ENCODE measurements at places on chromosomes 5 and 9.

GRCh38 chr5:123209502-123210027 lies 120.5 kb downstream of the PRDM6 start:
- no peak for DNase-seq

DNA sequence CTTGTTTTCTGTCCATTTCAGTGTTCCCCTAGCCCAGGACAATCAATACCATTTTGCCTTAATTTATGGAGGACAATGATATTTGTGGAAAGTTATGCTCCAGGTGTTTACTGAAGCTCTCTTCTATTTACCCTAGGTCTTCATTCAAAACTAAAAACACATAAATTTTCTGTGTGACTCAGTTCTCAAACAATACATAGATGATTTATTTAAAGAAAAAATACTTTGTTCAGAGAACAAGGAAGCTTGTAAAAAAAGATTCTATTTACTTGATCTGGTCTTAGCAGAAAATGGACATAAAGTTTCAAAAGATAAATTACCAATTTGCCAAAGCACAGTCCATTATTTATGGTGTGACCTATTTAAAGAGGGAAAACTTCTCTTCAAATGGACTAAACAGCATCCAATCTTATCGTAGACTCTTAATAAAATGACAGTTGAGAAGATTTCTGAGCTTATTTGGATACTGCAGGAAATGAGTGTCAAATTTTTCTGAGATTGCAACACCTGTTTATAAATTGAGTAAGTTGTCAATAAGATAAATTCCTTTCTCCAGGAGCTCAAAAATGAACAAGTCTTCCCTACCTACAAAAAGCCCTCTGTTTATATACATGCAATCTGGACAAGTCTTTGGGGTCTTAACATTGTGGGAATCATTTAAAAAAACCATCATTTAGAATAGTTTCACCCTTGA lies 627.2 kb downstream of the PSAT1 start:
- DNase-seq = no peak

DNA sequence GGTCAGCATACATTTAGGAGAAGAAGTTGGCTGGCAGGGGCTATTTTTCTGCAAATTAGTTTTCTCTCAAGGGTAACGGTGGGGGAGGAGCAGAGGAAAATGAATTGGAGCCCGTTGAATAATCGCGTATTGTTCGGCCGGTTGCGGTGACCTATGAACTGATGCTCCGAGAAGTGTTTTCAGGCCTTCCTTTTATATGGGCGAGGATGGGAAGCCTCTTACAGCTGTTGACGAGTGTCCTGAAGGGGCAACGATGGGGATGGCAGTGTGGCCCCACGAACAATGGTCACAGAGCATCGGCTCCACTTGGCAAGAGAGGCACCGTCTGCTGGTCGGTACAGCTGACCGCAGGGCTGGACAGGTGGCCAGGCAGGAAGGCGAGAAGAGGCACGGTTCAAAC lies 400.7 kb downstream of the ZSWIM6 start:
- no peak for DNase-seq

DNA sequence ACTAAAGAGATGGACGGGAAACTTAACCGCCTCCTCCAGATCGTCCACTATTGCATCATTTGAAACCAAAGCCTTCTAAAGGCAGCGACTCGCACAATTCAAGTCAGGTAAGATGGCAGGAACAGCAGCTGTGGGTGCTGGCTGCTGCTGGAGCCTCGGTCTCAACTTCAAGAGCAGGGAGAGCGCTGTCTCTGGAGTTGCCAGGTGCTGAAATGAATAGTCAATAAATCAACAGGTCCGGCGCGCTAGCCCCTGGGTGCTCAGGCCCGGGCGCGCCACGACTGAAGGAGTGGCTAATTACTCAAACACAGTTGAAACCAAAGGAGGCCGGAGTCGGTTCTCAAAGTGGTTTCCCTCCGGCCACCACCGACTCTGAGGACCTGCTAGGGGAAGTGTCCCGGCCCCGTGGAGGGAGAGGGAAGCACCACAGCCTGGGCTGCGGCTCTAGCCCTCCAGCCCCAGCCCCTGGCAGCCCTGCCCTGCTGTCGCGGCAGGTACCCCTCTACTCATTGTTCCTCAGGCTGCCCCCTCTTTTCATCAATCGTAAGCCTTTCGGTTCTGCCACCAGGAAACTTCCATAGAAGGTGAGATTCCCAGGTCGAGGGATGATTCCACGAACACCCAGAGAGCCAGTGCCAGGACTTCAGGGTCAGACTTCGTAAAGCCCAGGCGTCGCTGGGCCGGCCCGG lies 804 bp downstream of the TTC39B start:
- no peak for DNase-seq

DNA sequence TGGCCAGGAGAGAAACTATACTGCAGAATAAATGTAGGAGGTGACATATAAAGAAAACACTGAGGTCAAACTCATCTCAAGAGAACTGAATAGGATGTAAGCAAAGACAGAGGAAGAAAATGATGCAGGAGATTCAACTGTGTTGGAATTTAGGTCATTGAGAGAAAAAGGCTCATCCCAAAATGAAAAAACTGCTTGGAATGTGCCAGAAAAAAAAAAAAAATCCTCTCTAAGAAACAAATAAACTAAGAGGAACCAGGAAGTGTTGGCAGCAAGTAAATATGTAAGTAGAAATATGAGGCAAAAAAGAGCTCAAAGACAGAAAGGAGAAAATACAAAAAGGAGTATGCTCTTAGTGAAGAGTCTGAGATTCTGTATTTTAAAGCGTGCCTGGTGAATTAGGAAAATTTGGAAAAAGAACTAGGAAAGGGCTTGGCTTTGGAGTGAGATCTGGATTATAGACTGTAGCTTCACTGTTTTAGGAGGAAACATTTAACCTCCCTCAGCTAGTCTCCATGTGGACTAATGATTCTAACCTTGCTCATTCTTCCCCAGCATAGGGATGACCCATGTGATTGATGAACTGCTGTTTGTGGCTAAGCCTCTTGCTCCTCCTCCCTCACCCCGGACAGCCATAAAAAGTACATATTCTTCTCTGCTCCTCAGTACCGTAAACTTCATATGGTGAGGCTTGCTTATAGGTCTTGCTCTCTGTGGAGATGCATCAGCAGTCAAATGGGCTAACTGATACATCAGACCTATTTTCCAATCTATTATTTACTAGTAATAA lies 185.6 kb upstream of the POU5F2 start:
- no peak for DNase-seq

- no peak for DNase-seq
Measured at GRCh38 chr5:156942064-156942463, 21.0 kb downstream of the TIMD4 start.

GRCh38 chr9:93541581-93542349 lies 34.6 kb upstream of the PHF2 start:
- DNase-seq = no peak

DNA sequence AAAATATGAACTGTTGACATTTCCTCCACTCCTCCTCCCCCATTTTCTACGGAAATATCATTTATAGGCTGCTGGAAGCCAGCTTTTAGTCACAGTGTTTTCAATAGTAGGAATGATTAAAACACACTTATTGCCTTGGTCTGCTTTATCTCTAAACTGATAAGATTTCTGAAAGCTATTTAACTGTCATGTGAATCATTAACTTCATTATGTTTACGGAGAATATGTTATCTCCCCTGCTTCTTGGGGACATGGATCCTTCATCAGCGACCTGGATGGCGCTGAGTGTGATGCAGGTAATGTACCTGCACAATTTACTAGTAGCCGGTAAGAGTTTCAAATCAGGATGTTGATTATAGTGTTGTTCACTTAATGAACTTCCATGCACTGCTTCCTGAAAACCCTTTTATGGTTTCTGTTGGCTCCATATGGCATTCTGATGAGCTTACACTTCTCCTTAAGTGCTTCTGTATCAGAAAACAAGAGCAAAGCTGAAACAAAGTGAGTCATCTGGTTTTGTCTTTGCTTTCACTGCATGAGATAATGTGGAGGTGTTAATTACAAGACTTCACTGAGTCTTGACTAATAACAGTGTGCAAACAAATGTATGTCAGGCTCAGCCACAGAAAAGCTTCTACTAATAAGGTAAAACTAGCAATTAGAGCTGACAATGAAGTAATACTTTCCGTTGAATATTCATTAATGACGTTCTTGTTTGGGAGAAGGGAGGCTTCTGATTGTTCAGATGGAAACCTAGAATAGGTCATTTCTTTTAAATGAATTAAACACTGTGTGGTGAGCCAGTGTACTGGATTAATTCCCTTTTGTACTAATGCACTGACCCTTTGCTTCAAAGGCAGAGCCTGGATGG lies 162.4 kb upstream of the ZNF608 start:
- DNase-seq = no peak

GRCh38 chr9:21455320-21455719 lies 15.1 kb downstream of the IFNA1 start:
- no peak for DNase-seq

DNA sequence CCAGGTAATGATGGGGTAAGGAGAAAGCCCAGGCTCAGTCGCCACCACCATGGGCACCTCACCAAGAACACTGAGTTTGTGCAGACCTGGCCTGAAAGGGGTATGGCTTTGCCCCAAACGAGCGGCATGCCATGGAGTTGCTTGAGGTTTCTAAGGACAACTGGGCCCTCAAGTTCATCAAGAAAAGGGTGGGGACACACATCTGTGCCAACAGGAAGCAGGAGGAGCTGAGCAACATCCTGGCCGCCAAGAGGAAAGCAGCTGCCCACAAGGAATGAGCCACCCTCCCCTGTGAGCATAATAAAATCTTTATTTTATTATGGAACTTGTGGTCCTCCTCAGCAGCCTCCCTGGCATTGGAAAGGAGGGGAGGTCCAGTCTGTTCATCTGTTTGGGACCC lies 23.8 kb downstream of the CD14 start:
- DNase-seq = no peak

- DNase-seq = no peak
Measured at GRCh38 chr9:9341203-9341602, 1271.6 kb downstream of the PTPRD start.

- DNase-seq = no peak
Measured at GRCh38 chr5:160173-160510, 31.2 kb upstream of the LRRC14B start.

- DNase-seq = no peak
Measured at GRCh38 chr9:82588301-82589180, 474.4 kb downstream of the RASEF start.

DNA sequence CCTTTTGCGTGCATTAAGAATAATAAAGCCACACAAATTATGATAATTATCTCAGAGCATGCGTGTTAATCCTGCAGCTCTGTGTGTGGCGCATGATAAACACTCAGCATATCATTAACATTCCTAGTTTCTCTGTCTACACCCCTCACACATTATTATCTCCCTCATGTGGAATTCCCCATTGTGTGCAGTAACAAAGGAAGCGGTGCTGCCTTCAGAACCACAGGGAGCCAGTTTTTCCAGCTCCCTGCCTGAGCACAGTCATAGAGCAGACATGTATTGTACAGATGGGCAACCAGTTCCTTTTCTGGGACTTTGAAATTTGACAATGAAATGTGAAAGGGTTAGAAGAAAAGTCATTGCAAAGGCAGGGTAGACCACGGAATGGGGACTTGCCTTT lies 1365.5 kb upstream of the CDH9 start:
- no peak for DNase-seq

GRCh38 chr9:2872250-2872930 lies 28.5 kb upstream of the PUM3 start:
- DNase-seq = no peak

- DNase-seq = no peak
Measured at GRCh38 chr5:61706751-61707150, 374.7 kb downstream of the ZSWIM6 start.

- DNase-seq = no peak
Measured at GRCh38 chr9:69549310-69550202, 122.6 kb downstream of the APBA1 start.

GRCh38 chr5:38051711-38052511 lies 206.4 kb upstream of the EGFLAM start:
- DNase-seq = no peak

DNA sequence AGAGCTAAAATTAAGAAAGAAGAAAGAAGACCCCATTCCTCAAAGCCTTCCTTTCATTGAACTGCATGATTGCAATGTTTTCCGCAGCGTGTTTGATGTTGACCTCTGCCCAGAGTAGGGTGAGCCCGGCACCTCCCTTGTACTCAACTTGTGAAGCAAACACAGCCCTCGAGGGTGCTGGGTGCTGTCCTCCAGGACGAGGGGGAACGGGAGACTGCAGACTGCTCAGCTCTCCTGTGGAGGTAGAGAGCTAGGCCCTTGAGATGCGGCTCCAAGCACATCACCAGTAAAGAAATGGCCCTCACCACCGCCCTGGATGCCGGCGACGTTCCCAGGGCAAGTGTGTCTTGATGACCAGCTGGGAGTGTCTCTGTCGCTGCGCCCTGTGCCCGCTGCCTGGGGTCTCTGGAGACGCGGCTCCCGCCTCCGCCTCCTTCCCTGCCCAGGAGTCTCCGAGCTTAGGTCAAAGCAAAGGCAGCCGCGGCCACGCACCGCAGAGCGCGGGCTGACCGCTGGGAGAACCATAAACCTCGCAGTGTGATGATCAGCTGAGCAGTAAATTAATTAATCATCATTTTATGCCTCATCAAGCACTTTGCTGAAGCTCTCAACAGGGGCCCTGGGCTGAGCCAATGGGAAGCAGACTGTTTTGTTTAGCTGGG lies 108.7 kb downstream of the IRX2 start:
- DNase-seq = no peak

DNA sequence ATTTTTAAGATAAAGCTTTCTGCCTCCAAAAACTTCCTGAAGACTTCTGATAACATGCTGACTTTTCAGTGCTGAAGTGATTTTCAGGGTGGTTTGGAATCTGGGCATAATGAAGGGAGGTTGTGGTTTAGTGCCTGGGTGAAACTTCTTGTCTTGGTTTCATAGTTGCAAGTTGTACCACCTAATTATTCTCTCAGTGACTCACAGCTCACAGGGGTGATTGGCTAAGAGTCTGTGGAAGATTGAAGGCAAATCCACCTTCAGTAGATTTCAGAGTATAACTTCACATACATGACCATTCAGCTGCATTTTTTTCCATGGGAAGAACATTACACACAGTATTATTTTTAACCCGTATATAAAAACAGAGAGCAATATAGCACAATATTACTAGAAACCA lies 199.9 kb downstream of the PTTG1 start:
- DNase-seq = no peak

DNA sequence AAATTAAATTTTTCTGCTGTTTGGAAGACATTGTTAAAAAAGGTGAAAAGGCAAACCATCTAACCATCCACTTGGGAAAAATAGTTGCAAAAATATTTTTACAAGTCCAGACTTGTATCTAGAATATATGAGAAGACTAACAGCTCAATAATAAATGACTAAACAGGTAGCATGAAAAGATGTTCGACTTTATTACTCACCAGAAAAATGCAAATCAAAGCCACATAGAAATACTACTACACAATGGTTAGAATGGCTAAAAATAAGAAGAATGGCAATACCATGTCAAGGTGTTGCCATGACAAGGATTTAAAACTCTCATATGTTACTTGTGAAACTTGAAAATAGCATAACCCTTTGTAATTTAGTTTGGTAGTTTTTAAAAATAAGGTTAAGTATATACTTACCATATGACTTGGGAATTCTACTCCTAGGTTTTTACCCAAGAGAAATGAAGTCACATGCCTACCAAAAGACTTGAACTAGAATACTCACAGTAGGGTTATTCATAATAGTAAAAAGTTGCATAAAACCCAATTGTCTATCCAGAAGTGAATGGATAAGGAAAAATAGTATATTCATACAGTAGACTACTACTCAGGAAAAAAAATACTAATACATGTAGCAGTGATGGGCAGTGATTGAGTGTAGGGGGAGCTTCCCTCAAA lies 93.8 kb downstream of the VPS13A start:
- DNase-seq = no peak
